ENCODE measurements at places on chromosomes 3 and 15. TPM values are rescaled to one million over a fixed set of nuclear protein-coding genes. Genes with fewer than 3 reads are reported as not detected.

SYNPR gene
- total RNA-seq = not detected

CSTA gene
- total RNA-seq = not detected

BRPF1 gene
- total RNA-seq = 28.2 TPM

PIAS1 gene
- total RNA-seq = 17.9 TPM

SLC12A1 gene
- total RNA-seq = not detected

GPR27 gene
- not detected for total RNA-seq

DLL4 gene
- total RNA-seq = 116 TPM

NPAP1 gene
- not detected for total RNA-seq

ESYT3 gene
- total RNA-seq = not detected

ATP13A4 gene
- 0.13 TPM for total RNA-seq

ZDHHC19 gene
- total RNA-seq = not detected

RASGRP1 gene
- total RNA-seq = 0.57 TPM

NR2F2 gene
- total RNA-seq = 5.8 TPM

SUMF1 gene
- 51.2 TPM for total RNA-seq

ANKUB1 gene
- not detected for total RNA-seq

MCF2L2 gene
- total RNA-seq = 1.8 TPM

ARPP21 gene
- not detected for total RNA-seq

CAPN3 gene
- 0.94 TPM for total RNA-seq

MLF1 gene
- total RNA-seq = 5.3 TPM

MOBP gene
- total RNA-seq = under 0.01 TPM

KCNAB1 gene
- total RNA-seq = 0.13 TPM

TTBK2 gene
- 14.3 TPM for total RNA-seq

TPRG1 gene
- total RNA-seq = not detected

LEKR1 gene
- 0.49 TPM for total RNA-seq

Measured in bladder microvascular endothelial cell (primary cell).